ENCODE measurements at places on chromosomes 4 and X. TPM values are rescaled to one million over a fixed set of nuclear protein-coding genes. Genes with fewer than 3 reads are reported as not detected.
A peak's percentile ranks its signal among the peaks of the same experiment; 100 is the strongest.

- no peak overlapping the region for H3K4me3 ChIP-seq
- H3K27ac ChIP-seq = no peak overlapping the region
- H3K27me3 ChIP-seq = no peaks in the 10 kb centered on the region
- DNase-seq = no peak
Observed at GRCh38 chr4:62460329-62460728, 1260.2 kb downstream of the ADGRL3 start.

- DNase-seq = no peak
- H3K36me3 ChIP-seq = no peaks in the 10 kb centered on the region
- no peaks in the 10 kb centered on the region for H3K4me1 ChIP-seq
- no peak overlapping the region for H3K27ac ChIP-seq
- no peak overlapping the region for H3K4me3 ChIP-seq
- no peaks in the 10 kb centered on the region for H3K27me3 ChIP-seq
Observed at GRCh38 chr4:170716868-170717267, 627.1 kb upstream of the AADAT start.

- H3K4me3 ChIP-seq = no peak overlapping the region
- no peaks in the 10 kb centered on the region for H3K27me3 ChIP-seq
- H3K4me1 ChIP-seq = peaks cover 7% of the 10 kb centered on the region
- H3K27ac ChIP-seq = no peak overlapping the region
Observed at GRCh38 chr4:159071969-159072765, 30.7 kb upstream of the RAPGEF2 start.

- H3K27me3 ChIP-seq = no peaks in the 10 kb centered on the region
- H3K4me1 ChIP-seq = no peaks in the 10 kb centered on the region
- no peak overlapping the region for H3K27ac ChIP-seq
- no peak overlapping the region for H3K4me3 ChIP-seq
- DNase-seq = peak; percentile 1
Observed at GRCh38 chrX:33252306-33252825, 41.0 kb upstream of the DMD start.

DNA sequence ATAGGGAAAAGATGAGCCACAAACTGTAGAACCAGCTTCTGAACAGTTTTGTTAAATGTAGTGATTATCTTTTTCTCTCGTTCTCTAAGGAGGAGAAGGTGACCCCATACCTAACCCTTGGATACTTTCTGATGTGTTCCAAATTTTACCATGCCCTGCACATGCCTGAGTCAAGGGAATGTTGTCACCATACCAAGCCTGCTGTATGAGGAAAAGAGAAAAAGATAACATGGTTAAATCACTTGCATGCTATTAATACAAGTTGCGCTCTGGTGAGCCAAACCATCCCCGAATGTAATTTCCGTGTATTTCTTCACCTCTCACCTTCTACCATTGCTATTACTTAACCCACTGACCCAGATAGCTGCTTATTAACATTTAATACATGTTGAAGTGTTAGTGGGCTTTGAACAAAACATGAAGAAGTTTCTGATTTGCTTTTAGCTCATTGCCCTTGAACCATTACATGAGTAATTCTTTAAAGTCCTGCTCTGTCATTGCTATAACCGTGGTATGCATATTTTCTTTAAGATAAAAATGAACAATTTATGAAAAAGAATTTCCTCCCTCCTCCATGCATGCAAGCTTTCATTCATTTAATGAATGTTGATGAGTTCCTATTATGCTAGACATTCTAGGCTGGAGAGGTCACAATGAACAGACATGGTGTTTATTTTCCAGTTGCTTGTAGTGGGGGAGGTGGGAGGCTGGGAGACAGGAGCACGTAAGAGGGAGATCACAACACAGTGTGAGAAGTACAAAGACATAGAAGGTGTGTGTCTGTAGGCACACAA lies 13.6 kb upstream of the KIT start:
- no peaks in the 10 kb centered on the region for H3K36me3 ChIP-seq
- H3K4me3 ChIP-seq = no peak overlapping the region
- no peaks in the 10 kb centered on the region for H3K4me1 ChIP-seq

The PCDH19 gene
- total RNA-seq = 0.26 TPM

DNA sequence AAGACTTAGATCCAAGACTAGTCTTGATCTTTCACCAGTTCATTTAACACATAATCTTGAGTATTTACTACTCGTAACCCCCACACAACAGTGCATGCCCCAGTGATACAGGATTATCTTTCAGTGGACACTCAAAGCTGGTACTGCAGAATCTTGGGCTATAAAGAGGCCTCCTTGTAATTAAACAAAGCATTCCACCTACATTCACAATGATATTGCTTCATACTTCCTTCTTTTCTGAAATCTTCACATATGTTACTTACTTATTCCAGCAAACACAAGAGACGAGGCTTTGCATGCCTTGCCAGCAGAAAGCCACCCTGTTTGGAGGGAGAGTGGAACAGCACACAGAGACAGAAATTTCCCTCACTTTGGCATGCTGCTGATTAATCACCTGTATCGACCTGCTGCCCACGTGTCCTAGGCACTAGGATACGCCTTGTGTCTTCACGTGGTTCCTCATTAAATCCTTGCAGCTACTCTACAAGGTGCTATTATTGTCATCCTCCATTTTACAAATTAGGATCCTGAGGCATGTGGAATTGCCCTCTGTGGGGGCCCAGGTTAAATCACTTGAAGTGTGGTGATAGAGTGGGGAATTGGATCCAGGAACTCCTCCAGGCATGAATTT lies 77.3 kb downstream of the FAM184B start:
- no peak for DNase-seq
- H3K27ac ChIP-seq = no peak overlapping the region
- H3K36me3 ChIP-seq = no peaks in the 10 kb centered on the region
- no peaks in the 10 kb centered on the region for H3K27me3 ChIP-seq
- H3K4me1 ChIP-seq = no peaks in the 10 kb centered on the region
- no peak overlapping the region for H3K4me3 ChIP-seq

The PPP4R3C gene
- not detected for total RNA-seq

The TRIM75 gene
- not detected for total RNA-seq

GRCh38 chr4:4446434-4446833 lies 59.5 kb downstream of the NSG1 start:
- no peaks in the 10 kb centered on the region for H3K27me3 ChIP-seq
- H3K4me3 ChIP-seq = no peak overlapping the region
- no peak for DNase-seq
- H3K36me3 ChIP-seq = no peaks in the 10 kb centered on the region
- no peak overlapping the region for H3K27ac ChIP-seq
- no peaks in the 10 kb centered on the region for H3K4me1 ChIP-seq

GRCh38 chr4:161419822-161420221 lies 744.0 kb downstream of the FSTL5 start:
- H3K27ac ChIP-seq = no peak overlapping the region
- H3K4me1 ChIP-seq = no peaks in the 10 kb centered on the region
- H3K36me3 ChIP-seq = no peaks in the 10 kb centered on the region
- H3K27me3 ChIP-seq = no peaks in the 10 kb centered on the region
- no peak for DNase-seq

DNA sequence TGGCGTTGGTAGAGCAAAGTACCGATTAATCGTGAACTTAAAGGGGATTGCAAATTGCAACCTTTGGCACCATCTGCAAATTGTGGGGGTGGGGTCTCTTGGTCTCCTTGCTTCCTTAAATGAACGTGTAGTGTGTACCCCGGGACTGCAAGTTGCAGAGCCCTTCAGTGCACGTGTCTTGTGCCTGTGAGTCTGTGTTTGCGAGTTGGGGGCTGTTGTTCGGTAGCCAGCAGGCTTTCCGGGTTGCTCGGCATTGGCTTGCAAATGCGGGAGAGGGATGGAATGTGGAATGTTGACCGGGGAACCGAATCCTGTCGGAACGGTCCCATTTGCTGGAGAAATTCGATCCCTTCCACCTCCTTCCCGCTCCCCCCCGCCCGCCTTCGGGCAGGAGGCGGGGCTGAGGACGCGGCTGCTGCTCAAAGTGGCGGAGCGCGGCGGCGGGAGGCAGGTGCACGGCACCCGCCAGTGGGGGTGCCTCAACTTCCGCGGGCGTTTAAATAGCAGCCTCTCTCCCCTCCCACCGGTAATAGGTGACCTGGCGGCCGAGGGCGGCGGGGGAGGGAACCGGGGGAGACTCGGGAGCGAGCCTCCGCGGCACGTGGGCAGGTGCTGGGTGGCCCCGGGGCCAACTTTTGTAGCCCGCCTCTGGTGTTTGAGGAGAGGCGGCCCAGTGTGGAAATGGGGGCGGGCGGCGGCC lies 1.5 kb downstream of the JADE1 start:
- no peaks in the 10 kb centered on the region for H3K27me3 ChIP-seq
- H3K4me3 ChIP-seq = peak overlapping the region; percentile 75
- peak; percentile 90 for DNase-seq
- H3K4me1 ChIP-seq = peaks cover 4% of the 10 kb centered on the region
- H3K36me3 ChIP-seq = no peaks in the 10 kb centered on the region
- peak overlapping the region; percentile 95 for H3K27ac ChIP-seq

DNA sequence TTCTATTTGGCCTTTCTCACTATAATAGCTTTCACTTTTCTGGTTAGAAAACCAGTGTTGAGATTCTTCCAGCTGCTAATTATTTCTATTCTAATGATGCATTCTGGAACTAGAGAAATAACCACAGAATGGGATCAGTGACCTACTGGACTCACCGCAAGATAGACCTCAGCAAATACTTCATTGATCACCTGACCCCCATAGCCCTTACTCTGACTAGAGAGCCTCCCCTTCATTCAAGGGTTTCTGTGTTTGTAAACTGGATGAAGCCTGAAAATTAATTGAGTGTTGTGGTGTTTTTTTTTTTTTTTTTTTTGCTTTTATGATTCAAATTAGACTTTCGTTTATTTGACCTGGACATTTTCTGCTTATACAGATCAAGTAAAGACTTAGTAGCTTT lies 97.0 kb downstream of the NBDY start:
- no peaks in the 10 kb centered on the region for H3K36me3 ChIP-seq
- no peak overlapping the region for H3K4me3 ChIP-seq
- DNase-seq = no peak
- H3K27ac ChIP-seq = no peak overlapping the region
- H3K4me1 ChIP-seq = no peaks in the 10 kb centered on the region

The DGAT2L6 gene
- not detected for total RNA-seq

The ARSJ gene
- 30.8 TPM for total RNA-seq

Measured in fibroblast of lung (primary cell).